ENCODE measurements at places on chromosomes 6 and 20. TPM values are rescaled to one million over a fixed set of nuclear protein-coding genes. Genes with fewer than 3 reads are reported as not detected.

DNA sequence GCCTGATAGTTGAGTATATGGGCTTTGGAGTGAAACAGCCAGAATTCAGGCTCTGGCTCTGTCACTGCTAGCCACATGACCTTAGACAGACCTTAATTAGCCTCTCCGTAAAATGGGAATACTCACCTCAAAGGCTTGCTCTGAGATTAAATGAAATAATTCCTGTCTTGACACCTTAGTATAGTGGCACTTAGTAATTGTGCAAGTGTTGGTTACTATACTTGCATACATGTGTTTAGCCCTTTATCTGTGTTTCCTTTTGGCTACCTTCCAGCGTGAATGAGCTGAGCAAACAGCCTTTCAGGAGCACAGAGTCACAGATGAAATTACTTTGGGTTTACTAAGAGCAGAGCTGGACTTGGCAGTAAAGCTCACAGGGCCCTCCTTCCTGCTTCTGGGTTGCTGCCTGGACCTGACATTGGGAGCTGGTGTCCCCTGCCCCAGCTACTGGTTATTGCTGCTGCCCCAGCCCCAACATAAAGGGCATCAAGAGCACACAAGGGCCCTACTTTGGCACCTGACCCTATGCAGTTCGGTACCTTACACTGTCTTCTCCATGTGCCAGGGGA, 32.8 kb downstream of the CD164 start:
- DNase-seq: no peak

DNA sequence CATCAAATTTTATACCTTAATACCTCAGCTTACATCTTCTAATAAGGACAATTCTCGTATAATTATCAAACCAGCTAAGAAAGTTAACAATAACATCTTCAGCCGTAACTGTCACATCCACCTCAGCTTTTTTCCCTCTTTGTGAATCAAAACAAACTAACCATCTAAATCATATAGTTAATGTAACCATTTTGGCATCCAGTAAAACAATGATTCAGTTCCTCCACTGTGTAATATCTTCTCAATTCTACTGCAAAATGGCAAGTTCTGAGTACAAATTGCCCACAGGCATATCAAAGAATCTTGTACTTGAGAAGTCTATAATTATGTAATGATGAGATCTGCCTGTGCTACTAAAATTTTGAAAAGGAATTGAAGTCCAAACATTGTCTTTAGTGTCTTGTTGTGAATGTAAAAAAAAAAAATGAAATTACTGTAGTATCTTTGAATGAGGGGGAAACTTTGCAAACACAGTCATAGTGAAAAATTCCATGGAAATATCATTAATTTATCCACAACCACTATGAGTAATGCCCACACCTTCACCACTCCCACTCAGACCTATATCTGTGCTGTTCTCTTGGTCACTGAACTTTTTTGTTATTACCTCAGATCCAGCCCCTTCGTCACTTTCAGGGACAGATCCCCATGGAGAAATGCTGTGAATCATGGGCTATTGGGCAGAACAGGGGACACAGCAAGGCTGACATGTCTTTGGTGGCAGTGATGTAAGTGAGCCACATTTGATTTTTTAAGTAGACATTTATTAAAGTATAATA, 178.6 kb upstream of the RAB32 start:
- DNase-seq: no peak

- no peak for DNase-seq
These were observed 182.7 kb upstream of the SALL4 start for GRCh38 chr20:51985013-51985415.

GRCh38 chr6:82072121-82072521, 175.4 kb downstream of the IBTK start:
- DNase-seq: no peak

DNA sequence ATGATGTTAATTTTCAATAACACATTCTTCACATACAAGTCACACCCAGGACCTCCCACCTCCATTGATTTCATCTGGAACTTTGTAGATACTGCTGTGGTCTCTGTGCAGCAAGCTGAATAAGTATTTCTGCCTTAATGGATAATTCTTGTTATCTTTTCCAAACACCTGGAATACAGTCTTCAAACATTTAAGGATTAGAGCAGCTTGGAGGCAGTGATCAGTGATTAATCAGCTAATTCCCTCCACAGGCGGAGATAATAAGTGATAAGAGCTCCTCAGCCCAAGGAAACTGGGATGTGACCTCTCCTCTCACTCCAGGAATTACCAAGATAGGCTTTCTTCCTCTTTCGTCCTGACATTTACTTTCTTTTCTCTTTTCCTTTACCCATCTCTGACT, 110.7 kb downstream of the FIG4 start:
- DNase-seq: no peak

DNA sequence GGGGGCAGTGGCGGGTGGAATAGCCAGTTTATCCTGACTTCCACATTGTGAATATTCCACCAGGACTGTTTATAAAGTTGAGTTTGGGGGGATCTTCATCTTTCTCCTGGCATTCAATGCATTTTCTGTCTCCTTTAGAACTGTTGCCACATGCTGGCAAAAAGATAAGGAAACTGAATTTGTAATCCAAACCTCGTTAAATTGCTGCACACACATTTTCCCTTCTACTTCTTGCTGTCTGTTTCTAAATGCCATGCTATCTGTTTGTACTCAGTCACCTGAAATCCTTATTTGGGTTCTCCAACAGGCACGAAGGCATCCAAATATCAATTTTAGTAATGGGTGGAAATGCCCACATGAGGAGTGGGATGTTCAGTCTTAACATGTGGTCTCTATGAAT, 180.2 kb upstream of the CCN2 start:
- no peak for DNase-seq

The SAMD5 gene
- 0.51 TPM for total RNA-seq

The B3GAT2 gene
- total RNA-seq: not detected

The OCSTAMP gene
- not detected for total RNA-seq

The SKIC2 gene
- 30.7 TPM for total RNA-seq

The SLC25A27 gene
- total RNA-seq: 11.1 TPM

The CTCFL gene
- not detected for total RNA-seq
